ENCODE measurements at places on chromosomes 2 and 18.

- no peak for DNase-seq
Observed at GRCh38 chr2:178999476-178999875, 50.5 kb downstream of the CCDC141 start.

DNA sequence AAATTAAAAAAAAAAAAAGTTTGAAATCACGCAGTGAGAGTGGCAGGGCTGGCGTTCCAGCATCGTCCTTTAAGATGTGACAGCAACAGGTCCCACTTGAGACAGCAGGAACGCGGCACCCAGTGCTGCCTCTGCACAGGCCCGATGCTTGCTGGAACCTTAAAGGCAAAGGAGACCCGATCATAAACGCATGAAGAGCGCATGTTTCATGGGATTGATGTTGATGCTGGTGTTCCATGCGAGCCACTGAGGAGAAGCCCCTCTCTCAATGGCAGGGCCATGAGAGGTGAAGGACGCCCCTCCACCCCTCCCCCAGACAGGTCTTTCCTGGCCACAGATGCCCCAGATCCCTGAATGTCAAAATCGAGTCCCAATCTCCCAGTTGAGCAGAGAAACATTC lies 17.9 kb upstream of the ALPI start:
- no peak for DNase-seq

GRCh38 chr2:40803900-40804299 lies 352.0 kb upstream of the SLC8A1 start:
- DNase-seq: no peak

DNA sequence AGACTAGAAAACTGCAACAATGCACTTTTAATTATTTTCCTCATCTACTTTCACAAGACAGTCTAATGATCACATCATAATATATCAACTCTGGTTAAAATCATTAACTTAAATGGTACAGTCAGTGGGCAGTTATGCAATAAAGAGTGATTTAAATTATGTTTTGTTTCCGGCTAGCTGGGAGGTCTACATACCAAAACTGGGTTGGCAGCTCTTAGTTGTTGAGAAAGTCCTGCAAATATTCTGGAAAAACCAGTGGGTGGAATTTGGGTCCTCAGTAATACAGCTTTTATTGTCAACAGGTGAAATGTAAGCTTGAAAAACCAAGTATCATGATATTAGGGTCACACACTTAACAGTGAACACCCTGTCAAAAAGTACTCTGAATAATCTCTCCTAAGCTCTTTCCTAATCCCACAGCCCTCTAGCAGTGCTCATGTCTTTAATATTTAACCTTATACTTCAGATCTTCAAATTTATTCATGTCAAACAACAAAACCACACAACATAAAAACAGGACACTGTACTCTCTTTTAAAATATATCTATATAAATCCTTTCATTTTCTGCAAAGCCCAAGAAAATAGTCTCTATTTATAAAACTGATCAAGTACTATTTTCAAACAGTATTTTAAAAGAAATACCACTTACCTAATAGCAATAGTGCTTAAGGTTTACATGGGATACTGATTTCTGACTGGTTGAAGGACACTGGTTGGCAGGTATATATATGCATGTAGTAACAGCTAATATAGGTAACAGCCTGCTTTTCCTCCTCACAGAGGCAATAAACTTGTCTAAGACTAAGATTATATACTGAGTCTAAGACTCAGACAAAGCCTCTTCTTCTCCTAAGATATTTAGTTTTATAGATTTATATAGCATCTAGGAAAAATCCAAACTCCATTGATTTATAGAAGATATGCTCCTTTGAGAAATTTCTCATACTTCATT lies 103.8 kb downstream of the GAREM1 start:
- DNase-seq: peak; percentile 55

GRCh38 chr2:12649602-12650400 lies 66.9 kb upstream of the TRIB2 start:
- peak; percentile 37 for DNase-seq

- no peak for DNase-seq
Observed at GRCh38 chr2:227340106-227340505, 15.1 kb downstream of the MFF start.

DNA sequence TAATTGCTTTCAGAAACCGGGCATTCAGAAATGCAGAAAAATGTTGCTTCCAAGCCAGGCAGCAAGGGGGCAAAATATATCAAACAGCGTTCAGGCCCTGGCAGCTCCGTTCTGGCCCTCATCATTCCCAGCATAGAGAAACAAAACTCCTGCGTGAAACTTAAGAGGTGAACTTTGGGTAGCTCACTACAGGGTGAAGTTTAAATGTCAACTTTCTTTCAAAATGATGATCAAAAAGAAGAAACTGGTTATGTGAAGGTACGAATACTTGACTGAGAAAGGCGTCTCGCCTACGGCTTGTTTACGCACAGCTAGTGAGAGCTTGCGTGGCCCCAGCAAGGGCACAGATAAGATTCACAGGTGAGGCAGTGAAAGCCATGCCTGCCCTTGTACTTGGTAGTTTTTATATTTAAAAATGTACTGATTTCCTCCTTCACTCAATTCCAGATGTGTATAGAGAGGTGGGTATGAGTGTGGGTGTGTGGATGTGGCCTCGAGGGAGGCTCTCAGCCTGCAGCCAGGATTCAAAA lies 127.5 kb downstream of the NFATC1 start:
- DNase-seq: no peak

GRCh38 chr2:138028538-138028937 lies 64.3 kb downstream of the HNMT start:
- no peak for DNase-seq

DNA sequence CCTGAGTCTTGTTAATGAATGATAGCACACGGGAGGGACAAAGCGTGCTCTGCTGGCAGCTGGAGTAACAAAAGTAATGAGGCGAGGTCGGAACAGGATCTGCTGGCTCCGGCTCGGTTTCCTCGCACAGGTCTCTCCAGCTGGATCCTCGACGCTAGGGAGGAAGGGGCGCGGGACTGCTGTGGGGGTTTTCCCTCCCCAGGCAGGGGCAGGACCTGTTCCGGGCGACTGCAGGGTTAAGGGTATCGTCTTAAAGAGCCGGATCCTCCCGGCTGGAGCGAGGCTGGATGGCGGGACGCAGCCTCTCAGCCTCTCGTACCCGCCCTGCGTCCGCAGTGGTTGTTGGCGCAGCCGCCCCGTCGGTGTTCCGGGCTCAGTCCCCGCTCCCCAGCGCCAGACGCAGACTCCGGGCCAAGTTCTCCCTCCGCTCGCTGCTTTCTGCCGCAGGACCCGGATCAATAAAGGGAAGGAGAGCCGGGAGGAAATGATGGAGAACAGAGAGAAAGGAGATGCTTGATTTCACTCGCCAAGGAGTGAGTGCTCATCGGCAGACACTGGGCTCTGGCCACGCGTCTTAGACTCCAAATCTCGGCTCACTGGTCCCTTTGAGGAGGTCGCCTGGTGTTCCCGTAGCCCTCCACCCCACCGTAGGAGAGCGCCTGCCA lies 1.1 kb upstream of the LIPG start:
- no peak for DNase-seq

Measured in fibroblast of skin of scalp (primary cell).